Urinary bladder (tissue), 4 donors: ENCODE measurements at places on chromosomes 5 and 9. TPM values are rescaled to one million over a fixed set of nuclear protein-coding genes. Genes with fewer than 3 reads are reported as not detected.

Gene ADCY2
- total RNA-seq: 6.5 TPM

Gene HAPLN1
- total RNA-seq: 24.4 TPM

Gene SLC25A25
- 14.4 TPM for total RNA-seq

Gene MYMK
- total RNA-seq: 1.2 TPM

Gene IQGAP2
- total RNA-seq: 29.6 TPM

Gene NIPAL4
- total RNA-seq: 5.0 TPM

- DNase-seq: no peak
Measured at GRCh38 chr5:172945151-172945550, 14.1 kb upstream of the RPL26L1 start.

DNA sequence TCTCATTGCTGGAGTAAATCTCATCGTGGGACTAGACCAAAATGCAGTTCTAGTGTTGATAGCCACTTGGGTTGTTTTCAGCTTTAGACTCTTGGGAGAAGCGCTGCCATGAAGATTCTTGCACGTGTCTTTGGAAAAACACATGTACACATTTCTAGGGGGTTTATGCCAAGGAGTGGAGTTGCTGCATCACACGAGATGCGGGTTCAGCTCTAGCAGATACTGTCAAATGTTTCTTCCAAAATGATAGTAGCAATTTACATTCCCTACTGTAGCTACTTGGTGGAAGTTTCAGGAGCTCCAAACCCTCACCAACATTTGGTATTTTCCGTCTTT is 52.3 kb upstream of the CPLX2 start:
- DNase-seq: no peak

GRCh38 chr9:115170358-115171073 is 52.6 kb upstream of the TNC start:
- no peak for DNase-seq

DNA sequence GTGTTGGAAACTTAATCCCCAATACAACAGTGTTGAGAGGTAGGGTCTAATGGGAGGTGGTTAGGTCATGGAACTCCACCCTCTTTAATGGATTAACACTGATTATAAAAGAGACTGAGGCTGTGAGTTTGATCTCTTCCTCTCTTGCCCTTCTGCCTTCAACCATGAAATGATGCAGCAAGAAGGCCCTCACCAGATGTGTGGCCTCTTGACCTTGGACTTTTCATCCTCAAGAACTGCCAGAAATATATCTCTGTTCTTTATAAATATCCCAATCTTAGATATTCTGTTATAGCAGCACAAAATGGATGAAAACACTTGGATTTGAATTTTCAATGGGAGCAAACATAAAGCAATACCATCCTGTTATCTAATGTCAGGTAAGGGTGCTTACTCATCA is 67.6 kb downstream of the NMUR2 start:
- no peak for DNase-seq

- no peak for DNase-seq
Measured at GRCh38 chr9:109579191-109579948, 81.3 kb upstream of the PTPN3 start.

DNA sequence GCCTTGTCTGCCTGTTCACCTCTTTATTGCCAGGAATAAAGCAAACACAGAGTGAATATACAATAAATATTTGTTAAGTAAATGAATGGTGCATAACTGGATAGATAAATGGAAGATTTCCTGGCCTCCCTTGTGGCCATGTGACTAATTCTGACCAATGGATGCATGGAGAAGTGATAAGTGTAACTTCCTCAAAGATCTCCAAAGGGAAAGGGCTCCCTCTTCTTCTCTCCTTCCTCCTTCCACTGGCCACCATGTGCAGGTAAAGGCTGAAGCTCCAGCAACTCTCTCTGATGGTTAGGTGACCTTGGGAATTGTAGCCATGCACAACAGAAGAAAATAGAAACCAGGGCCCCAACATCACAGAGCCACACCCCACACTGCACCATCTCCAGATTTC is 174.4 kb downstream of the EBF1 start:
- DNase-seq: no peak

DNA sequence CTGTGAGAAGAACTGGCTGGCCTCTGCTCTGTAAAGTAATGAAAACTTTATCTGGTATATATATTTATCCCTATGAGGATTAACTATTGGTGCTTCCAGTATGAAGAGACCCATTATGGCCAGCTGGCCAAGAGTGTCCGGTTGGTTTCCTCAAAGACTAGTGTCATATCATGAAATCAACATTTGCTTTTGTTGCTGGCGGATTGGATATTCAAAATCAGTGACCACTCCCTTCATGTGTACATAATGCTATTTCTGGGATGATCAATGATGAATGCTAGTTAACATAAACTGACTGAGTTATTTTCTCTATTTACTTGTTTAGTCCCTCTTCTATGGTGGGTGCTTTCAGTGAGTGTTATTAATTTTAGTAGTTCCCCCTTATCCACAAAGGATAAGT is 60.8 kb upstream of the NUDT12 start:
- DNase-seq: no peak

GRCh38 chr5:172413601-172414171 is 40.6 kb downstream of the SH3PXD2B start:
- no peak for DNase-seq

DNA sequence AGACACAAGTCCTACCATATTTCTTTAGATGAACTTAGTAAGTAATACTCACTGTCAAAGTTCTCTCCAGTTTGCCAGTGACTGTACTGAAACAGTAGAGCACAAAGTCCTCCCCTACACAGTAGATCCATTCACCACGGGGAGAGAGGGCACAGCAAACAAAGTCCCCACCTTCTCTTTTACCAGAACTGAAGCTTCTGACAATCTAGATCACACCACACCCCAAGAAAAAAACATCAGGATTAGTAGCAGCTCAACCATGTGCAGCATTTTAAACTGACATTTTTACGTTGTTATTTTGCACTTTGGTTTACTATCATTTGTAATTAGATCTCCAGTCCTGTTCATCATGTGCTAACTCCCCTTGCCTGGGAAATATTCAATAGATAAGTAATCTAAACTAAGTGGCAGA is 23.0 kb downstream of the DNAJA1 start:
- DNase-seq: no peak

DNA sequence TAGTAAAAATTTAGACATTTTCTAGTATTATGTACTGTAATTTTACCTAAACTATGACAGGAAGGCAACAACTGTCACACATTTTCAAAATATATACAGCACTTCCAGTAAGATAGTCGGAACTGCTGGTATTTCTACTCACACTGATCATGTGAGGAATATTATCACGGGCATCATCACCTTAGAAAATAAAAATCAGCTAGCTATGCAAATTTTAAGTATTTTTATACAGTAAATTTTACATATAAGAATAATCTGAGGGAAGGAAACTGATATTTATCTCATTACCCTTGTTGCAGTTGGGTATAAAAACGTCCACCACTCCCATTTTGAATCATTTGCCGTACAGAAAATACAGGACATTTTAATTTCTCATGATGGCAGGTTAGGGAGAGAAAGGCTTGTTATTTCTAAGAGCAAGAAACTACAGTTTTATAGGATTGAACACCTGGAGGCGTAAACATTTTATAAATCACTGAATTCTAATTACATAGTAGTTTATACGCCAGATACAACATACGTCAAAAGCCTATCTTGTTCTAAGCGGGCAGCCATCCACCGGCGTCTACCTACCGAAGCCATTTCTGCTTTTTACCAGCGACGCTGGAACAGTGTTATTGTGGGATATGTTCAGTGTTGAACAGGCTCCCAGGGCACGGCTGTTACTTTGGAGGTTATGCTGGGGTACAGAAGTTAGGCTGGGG is 729 bp upstream of the TNPO1 start:
- DNase-seq: peak; percentile 46

DNA sequence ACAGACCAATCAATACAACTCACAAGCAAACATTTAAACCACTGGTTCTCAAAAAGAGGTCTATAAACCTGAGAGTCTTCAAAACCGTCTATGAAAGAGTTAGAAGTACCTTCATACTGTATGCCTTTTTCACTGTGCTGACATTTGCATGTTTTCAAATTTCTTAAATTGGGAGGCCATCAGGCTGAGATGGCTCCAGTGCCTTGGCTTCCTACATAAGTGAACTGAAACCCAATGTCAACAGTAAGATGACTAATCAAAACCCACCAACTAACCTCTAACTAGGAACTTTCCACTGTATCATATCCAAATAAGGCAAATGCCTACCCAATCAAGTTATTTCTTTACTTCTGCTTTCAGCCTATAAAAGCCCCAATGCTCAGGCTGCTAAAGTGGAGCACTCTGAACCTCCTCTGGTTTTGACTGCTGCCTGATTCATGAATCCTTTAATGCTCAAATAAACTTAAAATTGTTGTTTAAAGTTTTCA is 35.1 kb downstream of the FAM13B start:
- no peak for DNase-seq

GRCh38 chr5:180491496-180491895 is 2.7 kb upstream of the CNOT6 start:
- no peak for DNase-seq

DNA sequence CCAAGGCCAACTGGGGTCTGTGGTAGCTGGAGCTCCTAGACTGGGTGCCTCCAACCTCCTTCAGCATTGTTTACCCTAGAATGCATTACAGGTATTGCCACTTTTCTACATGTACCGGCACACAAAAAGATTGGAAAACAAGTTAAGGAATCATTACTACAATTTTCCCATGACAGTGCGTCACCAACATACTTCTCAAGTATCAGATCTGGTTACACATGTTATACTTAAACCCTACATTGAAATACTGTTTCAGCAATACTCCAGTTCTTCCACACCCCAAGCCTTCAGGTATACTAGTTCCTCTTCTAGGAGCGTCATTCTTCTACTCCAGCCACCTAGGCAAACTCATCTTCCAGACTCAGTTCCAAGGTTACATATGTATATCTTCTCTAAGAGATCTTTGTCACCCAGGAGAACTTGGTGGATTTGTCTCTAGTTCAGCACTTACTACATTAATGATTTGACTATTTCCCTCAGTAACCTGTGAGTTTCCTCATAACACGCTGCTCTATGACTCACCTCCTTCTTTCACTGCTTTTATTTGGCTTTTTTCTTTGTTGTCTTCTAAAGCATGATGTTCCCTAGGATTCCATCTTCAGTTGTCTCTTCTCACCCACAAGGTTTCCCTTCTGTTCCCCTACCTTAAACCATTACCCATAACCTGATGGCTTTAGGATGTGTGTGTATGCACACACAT is 217.0 kb downstream of the AP3B1 start:
- DNase-seq: no peak

DNA sequence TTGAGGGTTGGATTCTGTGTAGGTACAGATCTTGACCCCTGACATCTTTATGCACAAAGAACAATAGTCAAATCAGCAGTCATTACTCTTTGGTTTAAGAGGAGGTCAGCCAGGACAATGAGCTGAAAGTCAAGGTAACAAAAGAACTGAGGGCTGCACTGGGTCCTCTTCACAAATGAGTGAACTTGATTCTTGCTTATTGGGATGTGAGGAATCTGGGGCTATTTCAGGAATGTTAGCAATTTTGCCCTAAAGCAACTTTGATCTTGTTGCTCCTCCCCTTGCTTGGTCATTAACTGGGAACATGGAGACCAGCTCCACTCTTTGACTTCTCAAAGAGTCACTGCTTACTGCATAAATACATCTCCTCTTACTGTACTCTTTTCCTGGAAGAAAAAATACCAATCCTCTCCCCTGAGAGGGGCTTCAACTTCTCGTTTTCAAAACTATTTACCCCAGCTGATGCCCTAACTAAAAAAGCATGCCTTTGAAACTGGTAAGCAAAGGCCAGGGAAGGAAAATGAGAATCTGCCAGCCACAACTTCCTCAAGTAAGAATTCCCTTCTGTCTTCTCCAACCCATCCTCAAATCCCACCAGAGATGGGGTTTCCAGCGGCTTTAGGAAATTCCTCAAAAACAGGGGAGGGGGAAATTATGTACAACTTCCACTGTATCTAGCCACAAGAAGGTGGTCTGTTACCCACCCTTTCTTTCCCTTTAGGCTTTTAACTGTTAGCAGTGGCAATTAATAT is 368.3 kb downstream of the ENC1 start:
- DNase-seq: no peak

DNA sequence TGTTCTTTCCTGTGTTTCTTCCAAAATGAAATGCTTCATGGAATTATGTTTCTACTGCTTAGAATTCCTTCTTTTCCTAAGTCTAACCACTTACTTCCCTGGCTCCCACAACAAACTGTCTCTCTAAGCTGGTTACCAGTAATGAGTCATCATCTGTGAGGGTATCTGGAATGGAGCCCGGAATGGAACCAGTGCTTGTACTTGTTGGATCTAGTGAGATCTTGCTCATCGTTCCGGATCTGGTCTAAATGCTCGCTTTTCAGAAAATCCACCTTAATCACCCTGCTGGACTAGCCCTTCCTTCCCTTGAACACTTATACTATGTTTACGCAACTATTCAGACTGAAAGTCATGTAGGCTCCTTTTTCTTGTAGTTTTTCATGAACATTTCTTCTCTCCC is 184.8 kb downstream of the PBX3 start:
- DNase-seq: no peak

DNA sequence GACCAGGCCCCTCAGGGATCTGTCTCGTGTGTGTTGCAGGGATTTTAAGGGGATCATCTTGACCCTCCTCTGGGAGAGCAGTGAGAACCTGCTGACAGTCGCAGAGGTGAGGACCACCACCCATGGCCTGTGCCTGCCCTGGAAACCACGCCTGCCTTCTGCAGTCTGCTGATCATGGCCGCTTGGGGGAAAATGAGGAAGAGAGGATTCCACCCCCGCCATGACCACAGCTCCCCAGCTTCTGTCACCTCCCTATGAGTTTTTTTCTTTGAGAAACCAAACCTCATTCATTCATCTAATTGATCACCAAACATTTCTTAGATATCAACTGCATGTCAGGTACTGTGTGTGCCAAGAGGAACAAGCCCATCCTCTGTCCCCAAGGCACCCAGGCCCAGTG is 46.3 kb upstream of the TDRD7 start:
- no peak for DNase-seq

- no peak for DNase-seq
Measured at GRCh38 chr9:104711604-104712003, 17.3 kb downstream of the OR13D1 start.

DNA sequence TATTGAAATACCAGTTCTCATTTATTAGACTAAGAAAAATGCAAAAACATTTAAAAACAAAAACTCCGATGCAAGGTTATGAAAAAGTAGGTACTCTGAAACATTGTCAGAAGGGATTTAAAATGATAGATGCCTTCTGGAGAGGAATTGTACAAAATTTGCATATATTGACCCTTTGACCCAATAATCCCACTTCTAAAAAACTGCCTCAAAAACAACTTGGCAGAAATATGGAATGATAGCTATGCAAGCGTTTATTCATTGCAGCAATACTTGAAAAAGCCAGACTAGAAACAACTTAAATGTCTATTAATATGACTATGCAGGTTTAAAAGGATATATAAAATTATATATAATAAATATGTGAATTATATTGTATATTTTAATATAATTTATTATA is 118.4 kb downstream of the PLK2 start:
- no peak for DNase-seq

DNA sequence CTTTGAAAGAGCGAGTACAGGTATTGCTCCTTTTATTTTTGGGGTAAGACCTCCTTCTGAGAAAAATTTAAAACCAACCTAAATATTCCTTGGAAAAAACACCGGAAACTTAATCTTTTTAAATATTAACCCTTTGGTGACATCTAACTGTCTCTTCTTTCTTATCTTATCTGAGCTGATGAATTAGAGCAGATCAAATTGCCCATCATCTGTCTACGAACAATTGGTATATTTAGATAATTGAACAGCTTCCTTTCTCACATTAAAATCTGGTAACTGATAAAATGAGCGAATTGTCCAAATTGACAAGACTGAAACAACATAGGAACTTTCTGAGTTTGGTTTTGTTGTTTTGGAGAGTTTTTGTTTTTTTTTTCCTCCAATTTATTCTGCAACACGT is 2.0 kb downstream of the ISL1 start:
- no peak for DNase-seq
